ENCODE measurements at places on chromosomes 7 and 10. TPM values are rescaled to one million over a fixed set of nuclear protein-coding genes. Genes with fewer than 3 reads are reported as not detected.
A peak's percentile ranks its signal among the peaks of the same experiment; 100 is the strongest.

GRCh38 chr7:92782236-92782635 lies 54.1 kb downstream of the CDK6 start:
- H3K27ac ChIP-seq: no peak overlapping the region
- no peaks in the 10 kb centered on the region for H3K36me3 ChIP-seq
- no peak for DNase-seq
- H3K4me1 ChIP-seq: peaks cover 33% of the 10 kb centered on the region
- H3K27me3 ChIP-seq: no peaks in the 10 kb centered on the region

DNA sequence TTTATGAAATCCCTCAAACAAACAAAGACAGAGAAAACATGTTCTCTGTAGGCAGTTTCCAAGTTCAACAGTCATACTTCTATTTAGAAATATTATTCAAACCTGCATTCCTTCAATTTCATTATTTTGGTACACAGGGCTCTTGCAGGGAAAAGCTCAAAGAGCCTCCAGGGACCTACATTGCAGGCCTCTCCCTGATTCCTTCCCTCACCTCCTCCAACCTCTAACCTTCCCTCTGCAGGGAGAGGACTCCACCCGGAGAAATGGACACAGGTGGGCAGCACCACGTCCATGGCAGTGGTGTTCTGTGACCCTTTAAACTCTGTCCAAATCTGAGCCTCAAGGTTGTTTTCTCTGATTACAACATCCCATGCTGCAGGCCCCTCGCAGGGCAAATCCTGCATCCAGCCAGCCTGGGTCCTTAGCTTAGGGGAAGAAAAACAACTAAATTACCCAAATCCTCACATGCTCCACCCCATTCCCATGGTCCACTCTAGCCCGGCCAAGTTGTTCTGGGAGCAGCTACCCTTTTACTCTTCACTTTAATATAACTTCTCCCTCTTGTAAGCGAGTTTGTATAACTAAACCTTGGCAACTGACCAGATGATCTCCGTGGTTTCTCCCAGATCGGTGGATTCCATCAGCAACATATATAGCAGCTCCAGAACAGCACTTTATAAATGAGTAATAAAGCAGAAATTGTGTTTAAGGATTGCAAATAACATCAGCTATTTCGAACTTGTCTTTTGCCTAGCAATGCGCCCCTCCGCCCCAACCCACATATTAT lies 129.8 kb downstream of the CUBN start:
- no peak for DNase-seq
- no peak overlapping the region for H3K27ac ChIP-seq
- no peaks in the 10 kb centered on the region for H3K36me3 ChIP-seq

The FGFR2 gene
- 106 TPM for total RNA-seq

DNA sequence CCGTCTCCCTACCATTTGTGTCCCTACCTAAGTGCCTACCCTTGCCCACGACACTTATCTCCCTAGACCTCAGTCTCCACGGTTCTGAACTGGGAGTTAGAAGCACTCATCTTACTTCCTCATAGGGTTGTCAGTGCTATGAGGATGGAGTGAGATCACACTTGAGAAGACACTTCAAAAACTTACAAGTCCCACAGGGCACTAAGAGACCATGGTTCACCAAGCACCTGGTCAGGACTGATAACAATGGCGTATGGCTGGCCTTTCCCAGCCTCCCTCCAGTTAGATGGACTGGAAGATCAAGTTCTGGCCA lies 43.2 kb downstream of the KCNMA1 start:
- no peaks in the 10 kb centered on the region for H3K4me1 ChIP-seq
- no peak overlapping the region for H3K4me3 ChIP-seq
- H3K27ac ChIP-seq: no peak overlapping the region
- DNase-seq: no peak

DNA sequence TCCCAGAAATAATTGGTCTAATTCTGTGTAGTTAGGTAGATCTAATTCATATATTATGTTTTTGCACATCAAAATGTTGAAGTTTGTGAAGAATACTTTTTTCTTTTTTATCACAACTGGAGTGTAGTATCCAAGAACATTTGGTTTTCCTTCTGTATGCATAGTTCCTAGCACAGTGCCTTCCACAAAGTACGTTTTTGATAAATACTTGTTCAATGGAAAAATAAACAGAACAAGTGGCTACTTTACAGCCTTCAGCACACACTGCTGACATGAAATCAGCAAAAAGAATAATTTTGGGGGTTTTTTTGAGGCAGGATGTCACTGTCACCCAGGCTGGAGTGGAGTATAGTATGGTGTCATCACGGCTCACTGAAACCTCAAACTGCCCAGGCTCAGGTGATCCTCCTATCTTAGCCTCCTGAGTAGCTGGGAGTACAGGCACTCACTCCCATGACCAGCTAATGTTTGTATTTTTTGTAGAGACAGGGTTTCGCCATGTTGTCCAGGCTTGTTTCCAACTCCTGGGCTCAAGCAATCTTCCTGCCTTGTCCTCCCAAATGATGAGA lies 27.9 kb downstream of the TARP start:
- no peak for DNase-seq
- no peaks in the 10 kb centered on the region for H3K4me1 ChIP-seq
- no peaks in the 10 kb centered on the region for H3K36me3 ChIP-seq
- H3K27ac ChIP-seq: no peak overlapping the region
- no peak overlapping the region for H3K4me3 ChIP-seq

DNA sequence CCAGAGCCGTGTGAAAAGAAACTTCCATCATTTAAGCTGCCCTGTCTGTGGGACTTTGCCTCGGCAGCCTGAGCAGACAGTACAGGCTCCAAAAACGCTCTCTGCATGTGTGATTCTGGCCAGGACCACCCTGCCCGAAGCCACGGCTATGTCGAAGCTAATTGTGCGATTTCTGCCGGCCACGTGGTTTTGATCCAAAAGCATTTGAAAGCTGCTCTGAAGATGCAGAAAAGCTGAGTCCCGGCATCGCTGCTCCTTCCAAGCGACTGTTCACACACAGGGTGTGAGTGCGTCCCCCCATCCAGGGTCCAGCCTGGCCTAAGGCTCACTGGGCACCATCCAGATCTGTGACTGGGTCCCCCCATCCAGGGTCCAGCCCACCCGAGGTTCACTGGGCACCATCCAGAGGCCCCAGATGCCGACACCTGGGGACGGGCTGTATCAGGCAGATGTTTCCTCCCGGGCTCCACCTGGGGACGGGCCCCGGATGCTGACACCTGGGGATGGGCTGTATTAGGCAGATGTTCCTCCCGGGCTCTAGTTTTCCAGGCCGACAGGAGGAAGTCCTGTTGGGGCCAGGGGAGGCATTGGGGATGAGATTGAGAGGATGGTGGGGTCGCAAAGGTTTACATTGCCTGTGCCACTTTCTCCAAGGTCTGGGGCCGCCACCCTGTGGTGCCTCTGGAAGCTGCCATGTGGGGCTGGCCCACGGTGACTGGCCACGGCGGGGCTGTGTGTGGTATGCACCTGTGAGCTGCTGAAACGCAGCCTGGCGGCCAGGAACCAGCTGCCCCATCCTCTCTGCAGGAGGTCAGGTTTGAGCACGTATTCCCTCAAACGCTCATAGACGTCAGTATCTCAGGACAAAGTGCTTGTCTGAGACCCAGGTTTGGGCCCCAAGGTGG lies 527.4 kb downstream of the DNAJB6 start:
- H3K27ac ChIP-seq: no peak overlapping the region
- H3K4me1 ChIP-seq: no peaks in the 10 kb centered on the region
- H3K4me3 ChIP-seq: no peak overlapping the region
- no peaks in the 10 kb centered on the region for H3K27me3 ChIP-seq

- H3K36me3 ChIP-seq: no peaks in the 10 kb centered on the region
- H3K4me1 ChIP-seq: no peaks in the 10 kb centered on the region
- no peak overlapping the region for H3K27ac ChIP-seq
- H3K27me3 ChIP-seq: no peaks in the 10 kb centered on the region
- DNase-seq: no peak
Measured at GRCh38 chr10:114028425-114028824, 15.2 kb upstream of the ADRB1 start.

- H3K4me1 ChIP-seq: no peaks in the 10 kb centered on the region
- H3K27ac ChIP-seq: no peak overlapping the region
- no peaks in the 10 kb centered on the region for H3K27me3 ChIP-seq
- no peak for DNase-seq
- H3K4me3 ChIP-seq: no peak overlapping the region
Measured at GRCh38 chr10:132631338-132631735, 93.8 kb downstream of the INPP5A start.

GRCh38 chr10:133133471-133134231 lies 26.4 kb upstream of the KNDC1 start:
- H3K4me3 ChIP-seq: no peak overlapping the region
- H3K36me3 ChIP-seq: no peaks in the 10 kb centered on the region
- DNase-seq: no peak
- no peak overlapping the region for H3K27ac ChIP-seq

DNA sequence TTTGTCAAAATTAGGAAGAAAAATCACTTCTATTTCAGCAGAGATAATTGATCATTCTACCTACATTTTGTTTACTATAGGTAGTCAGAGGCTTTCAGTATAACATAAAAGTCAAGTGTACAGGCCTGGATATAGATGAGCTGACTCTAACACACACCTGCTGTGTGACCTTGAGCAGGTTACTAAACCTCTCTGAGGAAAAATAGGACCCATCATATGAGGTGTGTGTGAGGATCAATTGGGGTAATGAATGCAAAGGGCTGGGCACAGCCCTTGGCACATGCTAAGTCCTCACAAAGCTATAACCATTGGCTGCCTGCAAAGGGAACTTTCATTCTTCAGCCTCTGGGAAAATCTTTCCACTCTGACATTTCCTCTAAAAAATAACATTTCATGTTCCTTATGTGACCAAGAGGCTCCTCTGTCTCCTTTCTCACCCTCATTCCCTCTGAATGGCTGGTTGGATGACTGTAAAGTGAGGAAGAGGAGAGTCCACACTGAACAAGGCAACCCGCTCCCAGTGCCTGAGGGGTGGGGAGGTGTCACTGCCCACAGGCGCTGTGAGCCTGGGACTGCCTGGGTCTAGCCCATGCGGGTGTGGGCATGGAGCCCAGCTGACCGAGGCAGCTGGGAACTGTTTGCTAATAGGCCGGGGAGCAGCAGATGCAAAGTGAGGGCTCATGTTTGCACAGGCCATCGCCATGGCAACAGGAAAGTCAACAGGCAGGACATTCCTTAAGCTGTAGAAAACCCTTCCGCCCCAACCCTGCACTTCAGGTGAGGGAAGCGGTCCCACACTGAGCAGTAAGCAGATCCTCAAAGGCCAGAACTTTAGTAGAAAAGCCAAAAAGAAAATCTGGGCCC lies 36.8 kb downstream of the MYOF start:
- peak overlapping the region; percentile 32 for H3K4me3 ChIP-seq
- H3K4me1 ChIP-seq: peaks cover 8% of the 10 kb centered on the region

DNA sequence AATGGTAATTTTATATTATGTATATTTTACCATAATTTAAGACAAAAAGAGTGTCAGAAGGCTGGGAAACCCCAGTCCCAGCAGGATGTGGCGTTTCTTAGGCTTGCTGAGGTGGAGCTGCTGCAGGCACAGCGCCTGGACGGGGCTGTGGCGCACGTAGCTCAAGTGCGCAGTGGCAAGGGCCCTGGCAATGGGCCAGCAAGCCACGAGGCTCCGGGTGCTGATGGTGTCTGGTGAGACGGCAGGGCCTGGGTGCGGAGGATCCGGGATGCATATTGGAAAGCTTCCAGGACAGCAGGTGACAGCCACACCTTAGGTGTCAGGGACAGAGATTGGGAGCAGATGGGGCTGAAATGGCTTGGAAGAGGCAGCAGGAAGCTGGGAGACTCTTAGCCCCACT lies 37.2 kb downstream of the CLEC2L start:
- no peaks in the 10 kb centered on the region for H3K27me3 ChIP-seq
- H3K27ac ChIP-seq: no peak overlapping the region
- H3K4me1 ChIP-seq: 0 out of 2 replicates have a peak, but pooled peaks cover 3% of the 10 kb centered on the region

DNA sequence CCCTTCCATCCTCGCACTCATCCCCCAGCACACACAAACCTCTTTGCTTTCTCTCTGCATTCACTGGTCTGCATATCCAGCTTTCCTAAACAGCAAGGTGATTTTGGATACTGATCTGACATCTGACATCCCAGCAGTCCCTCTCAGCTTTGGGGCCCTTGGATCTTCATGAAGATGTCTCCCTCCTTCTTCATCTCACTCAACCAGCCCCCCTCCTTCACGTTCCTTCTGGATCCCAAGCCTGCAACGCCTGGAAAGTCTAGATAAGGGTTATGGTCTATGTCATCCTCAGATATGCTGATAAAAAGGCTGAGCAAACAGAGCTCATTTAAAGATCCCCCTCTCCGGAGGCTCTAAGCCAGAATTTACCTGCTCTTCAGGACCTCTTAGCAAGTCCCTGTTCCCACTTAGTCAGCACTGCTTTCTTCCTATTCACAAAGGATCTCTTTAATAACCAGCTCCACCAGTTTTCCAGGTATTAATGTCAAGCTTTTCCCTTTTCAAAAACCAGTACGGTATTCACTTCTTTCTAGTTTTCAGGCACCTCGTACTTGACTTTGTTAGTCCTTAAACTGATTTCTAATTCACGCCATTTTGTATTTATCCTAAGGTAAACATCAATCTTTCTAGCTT lies 38.9 kb downstream of the CREB3L2 start:
- H3K4me1 ChIP-seq: peaks cover 7% of the 10 kb centered on the region
- H3K27ac ChIP-seq: no peak overlapping the region
- H3K4me3 ChIP-seq: no peak overlapping the region
- no peak for DNase-seq

DNA sequence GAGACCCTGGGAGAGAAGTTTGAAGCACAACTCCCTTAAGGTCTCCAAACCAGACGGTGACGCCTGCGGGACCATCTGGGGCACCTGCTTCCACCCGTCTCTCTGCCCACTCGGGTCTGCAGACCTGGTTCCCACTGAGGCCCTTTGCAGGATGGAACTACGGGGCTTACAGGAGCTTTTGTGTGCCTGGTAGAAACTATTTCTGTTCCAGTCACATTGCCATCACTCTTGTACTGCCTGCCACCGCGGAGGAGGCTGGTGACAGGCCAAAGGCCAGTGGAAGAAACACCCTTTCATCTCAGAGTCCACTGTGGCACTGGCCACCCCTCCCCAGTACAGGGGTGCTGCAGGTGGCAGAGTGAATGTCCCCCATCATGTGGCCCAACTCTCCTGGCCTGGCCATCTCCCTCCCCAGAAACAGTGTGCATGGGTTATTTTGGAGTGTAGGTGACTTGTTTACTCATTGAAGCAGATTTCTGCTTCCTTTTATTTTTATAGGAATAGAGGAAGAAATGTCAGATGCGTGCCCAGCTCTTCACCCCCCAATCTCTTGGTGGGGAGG lies 10.8 kb downstream of the SERPINE1 start:
- DNase-seq: no peak
- H3K27me3 ChIP-seq: no peaks in the 10 kb centered on the region
- H3K36me3 ChIP-seq: no peaks in the 10 kb centered on the region
- H3K27ac ChIP-seq: no peak overlapping the region
- no peak overlapping the region for H3K4me3 ChIP-seq

- no peaks in the 10 kb centered on the region for H3K27me3 ChIP-seq
- no peak overlapping the region for H3K4me3 ChIP-seq
- peaks cover 6% of the 10 kb centered on the region for H3K4me1 ChIP-seq
- no peak overlapping the region for H3K27ac ChIP-seq
- H3K36me3 ChIP-seq: peaks cover 8% of the 10 kb centered on the region
Measured at GRCh38 chr7:102106625-102107024, 180.0 kb upstream of the SH2B2 start.

GRCh38 chr7:85191383-85191782 lies 4.5 kb upstream of the SEMA3D start:
- no peak overlapping the region for H3K4me3 ChIP-seq
- peak; percentile 33 for DNase-seq
- H3K27me3 ChIP-seq: peaks cover 20% of the 10 kb centered on the region
- H3K36me3 ChIP-seq: no peaks in the 10 kb centered on the region

Data from GM23338 (cell line).